Stimulated activated CD8-positive, alpha-beta memory T cell treated with anti-CD3 and anti-CD28 coated beads, Interleukin-4, amount 100 ng/mL, for 1 hour (primary cell): ENCODE measurements at places on chromosomes 5 and 9.

DNA sequence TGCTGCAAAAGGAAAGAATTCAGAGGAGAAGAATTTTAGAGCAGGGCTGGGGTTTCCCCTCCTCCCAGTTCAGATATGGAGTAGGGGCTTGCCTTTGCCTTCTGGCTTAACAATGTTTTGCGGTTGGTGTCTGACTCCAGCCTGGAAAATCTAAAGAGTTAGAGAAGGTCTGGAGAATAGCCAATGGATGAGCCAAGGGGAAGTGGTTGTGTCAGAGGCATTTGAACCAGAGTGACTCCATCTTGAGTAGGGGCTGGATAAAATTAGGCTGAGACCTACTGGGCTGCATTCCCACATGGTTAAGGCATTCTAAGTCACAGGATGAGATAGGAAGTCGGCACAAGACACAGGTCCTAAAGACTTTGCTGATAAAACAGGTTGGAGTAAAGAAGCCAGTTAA is 133.7 kb downstream of the DIRAS2 start:
- DNase-seq, result no peak

GRCh38 chr9:32873131-32873530 is 89.8 kb downstream of the TMEM215 start:
- no peak for DNase-seq

- no peak for DNase-seq
These were observed 316.6 kb downstream of the TLE1 start for GRCh38 chr9:81372628-81373191.

DNA sequence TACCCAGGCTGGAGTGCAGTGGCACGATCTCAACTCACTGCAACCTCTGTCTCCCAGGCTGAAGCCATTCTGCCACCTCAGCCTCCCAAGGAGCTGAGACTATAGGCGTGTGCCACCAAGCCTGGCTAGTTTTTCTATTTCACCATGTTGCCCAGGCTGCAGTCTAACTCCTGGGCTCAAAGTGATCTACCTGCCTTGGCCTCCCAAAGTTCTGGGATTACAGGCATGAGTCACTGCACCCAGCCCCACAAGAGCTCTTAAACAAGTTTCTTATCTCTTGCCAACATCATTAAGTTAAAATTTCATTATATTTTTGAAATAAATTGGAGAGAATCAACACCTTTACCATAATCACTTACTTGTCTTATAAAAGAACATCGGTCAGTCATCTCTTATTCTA is 280.3 kb downstream of the ARHGEF28 start:
- no peak for DNase-seq

- no peak for DNase-seq
These were observed 8.9 kb upstream of the BNC2 start for GRCh38 chr9:16879416-16879815.

DNA sequence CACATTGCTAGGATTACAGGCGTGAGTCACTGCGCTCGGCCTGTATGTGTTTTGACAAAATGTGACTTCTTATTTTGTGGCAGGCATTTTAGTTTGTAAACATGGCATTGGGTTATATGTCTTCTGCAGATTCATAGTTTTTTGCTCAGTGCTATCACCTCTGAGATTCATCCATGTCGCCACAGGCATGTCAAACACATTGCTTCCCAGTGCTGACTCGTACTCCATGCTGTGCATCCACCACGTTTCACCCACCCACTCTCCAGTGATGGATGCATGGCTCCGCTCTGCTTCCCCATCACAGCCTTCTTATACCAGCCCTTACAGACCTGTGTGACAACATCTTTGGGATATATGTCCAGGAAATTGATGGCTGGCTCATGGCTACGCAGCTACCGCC is 158.8 kb downstream of the GAS1 start:
- DNase-seq, result no peak

DNA sequence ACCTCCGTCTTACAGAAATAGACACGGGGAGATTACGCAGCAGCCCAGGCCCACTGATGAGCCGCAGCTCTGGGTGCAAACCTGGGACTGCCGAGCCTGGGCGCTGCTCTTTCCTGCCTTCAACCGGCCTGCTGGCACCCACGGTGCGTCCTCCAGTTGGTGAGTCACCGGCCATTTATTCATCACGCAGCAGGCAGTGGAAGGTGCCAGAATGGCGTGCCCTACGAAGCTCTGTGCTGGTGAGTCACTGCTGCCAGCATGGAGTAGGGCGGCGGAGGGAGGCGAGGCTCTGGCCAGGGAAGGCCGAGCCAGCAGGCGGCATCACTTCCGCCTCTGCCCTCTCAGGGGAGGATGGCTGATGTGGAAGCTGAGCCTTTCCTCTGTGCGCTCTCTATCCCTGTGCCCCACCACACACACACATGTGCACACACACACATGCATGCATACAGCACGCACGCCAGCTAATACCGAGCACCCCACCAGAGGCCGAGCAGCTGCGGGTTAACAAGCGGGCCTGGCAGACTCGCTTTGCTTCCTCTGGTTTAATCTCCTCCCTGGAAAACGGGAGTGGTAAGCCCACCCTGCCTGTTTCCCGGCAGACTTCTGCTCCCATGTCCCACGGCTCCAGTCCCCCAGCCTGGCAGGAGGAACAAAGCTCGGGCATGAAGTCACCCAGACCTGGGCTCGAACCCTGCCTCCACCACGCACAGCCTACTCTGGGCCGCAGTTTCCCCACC is 39.2 kb downstream of the OLFM1 start:
- DNase-seq, result no peak

GRCh38 chr9:37745970-37746369 is 7.6 kb upstream of the TRMT10B start:
- DNase-seq, result no peak

DNA sequence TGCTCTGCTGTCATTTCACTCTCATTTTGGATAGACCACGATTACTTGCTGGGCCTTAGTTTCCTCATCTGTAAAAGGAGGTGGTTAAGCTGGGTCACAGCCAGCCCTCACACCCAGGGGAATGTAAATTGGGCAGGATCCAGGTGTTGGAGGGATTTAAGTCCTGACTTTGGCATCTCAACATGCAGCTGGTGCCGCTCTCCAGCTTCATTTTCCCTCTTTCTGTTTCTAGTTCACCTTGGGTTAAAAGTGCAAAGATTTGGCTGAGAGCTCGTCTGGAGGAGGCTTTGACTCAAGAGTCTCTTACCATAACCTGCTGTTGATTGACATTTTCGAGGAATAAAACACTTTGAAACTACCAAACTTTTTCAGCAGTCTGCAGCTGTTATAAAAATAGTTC is 144.3 kb upstream of the DHFR start:
- no peak for DNase-seq

GRCh38 chr5:6274846-6275543 is 103.4 kb downstream of the MED10 start:
- no peak for DNase-seq

DNA sequence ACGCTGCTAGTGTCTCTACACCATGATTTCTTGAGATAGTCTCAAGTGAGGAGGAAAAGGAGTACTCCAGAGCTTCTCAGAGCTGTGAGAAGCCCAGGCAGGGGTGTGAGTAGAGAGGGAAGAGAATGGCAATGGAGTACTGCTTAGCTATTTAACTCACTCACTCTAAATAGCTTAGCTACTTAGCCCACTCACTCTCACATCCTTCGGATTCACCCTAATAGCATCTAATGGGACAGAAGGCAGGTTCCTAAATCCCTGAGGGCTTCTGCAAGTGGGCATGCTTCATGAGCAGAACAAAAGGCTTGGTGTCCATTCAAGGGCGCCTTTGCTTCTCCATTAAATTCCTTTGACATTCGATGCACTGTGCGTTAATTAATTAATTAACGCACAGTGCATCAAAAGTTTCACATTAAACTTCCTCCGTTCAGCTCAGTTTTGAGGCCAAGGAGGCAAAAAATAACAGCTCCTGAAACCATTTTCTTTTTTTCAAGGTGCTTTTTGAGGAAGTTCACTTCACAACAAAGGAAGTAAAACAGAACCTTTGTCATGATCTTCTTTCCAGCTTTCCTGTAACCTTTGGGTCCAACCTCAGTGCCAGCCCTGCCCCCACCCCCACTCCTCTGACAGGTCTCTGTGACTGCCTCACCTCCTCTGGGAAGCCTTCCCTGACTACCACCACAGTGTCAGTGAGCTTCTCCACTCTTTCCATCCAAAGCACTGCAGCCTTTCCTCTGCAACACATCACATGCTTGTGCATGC is 294.0 kb downstream of the SEC61B start:
- DNase-seq, result no peak

DNA sequence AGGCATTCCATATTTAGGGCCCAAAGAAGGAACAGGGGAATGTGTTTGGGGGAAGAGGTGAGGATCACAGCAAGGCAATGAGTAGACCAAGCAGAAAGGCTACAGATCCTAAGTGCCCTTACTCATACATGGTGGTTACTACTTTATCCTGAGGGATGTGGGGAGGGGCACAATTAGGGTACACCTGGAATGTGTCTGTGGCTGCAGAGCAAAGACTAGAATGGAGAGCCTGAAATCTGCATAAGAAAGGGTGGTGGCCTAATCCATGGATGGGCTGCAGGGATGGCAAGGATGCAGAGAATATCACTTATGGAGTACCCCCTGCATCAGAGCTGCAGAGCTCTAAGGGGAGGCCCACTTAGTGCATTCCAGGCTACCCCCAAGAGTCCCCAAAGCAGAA is 352.6 kb upstream of the TRPC7 start:
- DNase-seq, result no peak

DNA sequence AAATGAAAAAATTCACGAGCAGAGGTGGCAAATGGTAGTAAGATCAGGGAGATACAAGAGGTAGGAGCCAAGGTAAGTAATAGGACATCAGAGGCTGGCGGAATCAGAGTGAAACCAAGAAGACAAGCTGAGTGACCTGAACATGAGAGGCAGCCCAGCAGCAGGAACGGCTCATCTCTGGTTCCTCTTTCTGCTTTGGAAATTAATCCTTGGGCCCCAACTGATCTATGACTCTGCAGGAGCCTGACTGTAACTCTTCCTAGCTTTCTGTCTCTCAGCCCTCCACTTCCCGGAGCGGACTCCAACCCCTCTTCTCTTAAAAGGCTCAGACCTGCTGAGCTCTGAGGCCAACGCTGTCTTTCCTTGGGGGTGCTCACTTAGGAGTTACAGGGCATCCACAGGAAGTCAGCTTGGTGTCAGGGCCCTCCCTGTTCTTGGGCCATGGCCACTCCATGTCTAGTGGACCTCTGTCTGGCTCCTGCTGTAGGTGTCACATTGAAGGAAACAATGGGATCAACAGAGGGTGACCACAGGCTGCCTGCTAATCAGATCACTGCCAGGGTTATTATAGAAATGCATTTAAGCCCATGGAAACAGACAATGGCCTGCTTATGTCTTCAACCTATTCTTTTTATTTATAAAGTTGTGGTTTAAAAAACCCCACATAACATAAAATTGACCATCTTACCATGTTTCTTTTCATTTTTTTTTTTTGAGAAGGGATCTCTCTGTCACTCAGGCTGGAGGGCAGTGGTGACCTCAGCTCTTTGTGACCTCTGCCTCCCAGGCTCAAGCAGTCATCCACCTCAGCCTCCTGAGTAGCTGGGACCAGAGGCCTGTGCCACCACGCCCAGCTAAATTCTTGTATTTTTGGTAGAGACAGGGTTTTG is 22.5 kb upstream of the SHB start:
- no peak for DNase-seq

- no peak for DNase-seq
These were observed 236.1 kb downstream of the CETN3 start for GRCh38 chr5:90173299-90174030.

GRCh38 chr9:88197016-88197415 is 58.7 kb upstream of the SPATA31C2 start:
- DNase-seq, result no peak

GRCh38 chr9:87080512-87081264 is 133.4 kb upstream of the GAS1 start:
- DNase-seq, result no peak

DNA sequence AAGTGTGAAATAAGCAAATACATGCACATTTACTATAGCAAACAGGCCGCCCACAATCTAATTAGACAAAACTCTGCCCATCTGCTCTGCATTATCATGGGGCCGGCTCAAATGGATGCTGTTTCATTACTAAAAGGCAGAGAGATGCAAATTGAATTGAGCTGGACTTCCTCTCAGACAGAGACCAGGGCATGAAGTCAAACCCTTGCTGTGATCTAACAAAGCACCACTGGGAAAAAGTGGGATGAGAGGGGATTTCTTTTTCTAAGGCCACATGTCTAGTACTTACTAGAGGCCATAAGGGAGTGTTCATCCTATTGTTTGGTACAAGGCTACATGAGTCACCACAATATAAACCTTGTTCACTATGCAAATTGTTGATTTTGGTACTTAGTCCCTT is 614.7 kb downstream of the ISL1 start:
- DNase-seq, result no peak

GRCh38 chr5:21663082-21663481 is 1190.1 kb downstream of the CDH12 start:
- no peak for DNase-seq

GRCh38 chr5:6134281-6134680 is 244.1 kb downstream of the MED10 start:
- no peak for DNase-seq

GRCh38 chr9:522658-523057 is 308.0 kb downstream of the DOCK8 start:
- DNase-seq, result no peak

DNA sequence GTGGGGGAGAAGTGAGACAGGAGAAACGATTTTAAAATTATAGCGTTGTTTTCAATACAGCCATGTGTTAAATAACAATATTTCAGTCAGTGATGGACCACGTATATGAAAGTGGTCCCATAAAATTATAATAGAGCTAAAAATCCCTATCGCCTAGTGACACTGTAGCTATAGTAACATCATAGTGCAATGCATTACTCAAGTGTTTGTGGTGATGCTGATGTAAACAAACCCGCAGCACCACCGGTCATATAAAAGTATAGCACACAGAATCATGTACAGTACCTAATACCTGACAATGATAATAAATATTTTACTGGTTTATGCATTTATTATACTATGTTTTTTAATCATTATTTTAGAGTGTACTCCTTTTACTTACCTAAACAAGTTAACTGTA is 407.4 kb upstream of the SEMA6A start:
- DNase-seq, result no peak

DNA sequence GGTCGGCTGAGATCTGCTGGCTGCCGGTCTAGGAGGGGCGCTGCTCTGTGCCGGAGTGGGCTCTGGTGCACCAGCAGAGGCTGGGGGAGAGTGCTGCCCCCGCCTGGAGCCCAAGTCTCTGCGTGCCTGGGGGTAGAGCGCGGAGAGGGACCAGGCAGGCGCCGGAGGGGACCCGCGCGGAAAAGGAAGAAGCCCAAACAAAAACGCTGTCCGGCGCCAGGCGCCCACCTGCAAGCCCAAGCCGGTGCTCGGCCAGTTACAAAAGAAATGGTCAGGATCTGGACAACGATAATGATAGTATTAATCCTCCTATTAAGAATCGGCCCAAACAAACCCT is 571 bp upstream of the S1PR3 start:
- DNase-seq, result no peak

- DNase-seq, result no peak
These were observed 14.5 kb upstream of the LPCAT1 start for GRCh38 chr5:1538276-1538675.
